ENCODE measurements at places on chromosomes 3 and 15.

- DNase-seq: no peak
Observed at GRCh38 chr3:61562042-61562720, 810 bp downstream of the PTPRG start.

- no peak for DNase-seq
Observed at GRCh38 chr3:23172059-23172458, 31.1 kb upstream of the UBE2E2 start.

DNA sequence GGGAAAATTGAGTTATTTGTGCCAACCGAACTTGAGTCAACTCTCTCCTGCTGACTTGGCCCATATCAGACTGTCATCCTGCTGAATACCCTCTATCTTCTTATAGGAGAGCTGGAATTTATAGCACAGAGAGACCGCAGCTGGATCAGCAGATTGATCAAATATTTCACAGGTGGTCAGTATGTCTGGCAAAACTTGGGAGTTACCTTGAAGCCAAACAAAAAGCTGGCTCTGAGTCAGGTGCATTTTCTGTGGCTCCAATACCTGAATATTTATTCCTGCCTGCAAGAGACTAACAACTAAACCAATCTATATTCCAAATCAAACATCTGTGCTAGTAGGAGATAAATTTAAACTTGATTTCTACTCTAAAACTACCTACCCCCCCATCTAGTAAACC, 752.1 kb upstream of the ALCAM start:
- no peak for DNase-seq

GRCh38 chr3:131405411-131405810, 23.8 kb downstream of the NUDT16 start:
- no peak for DNase-seq

GRCh38 chr3:39671116-39671515, 138.3 kb upstream of the MYRIP start:
- no peak for DNase-seq

DNA sequence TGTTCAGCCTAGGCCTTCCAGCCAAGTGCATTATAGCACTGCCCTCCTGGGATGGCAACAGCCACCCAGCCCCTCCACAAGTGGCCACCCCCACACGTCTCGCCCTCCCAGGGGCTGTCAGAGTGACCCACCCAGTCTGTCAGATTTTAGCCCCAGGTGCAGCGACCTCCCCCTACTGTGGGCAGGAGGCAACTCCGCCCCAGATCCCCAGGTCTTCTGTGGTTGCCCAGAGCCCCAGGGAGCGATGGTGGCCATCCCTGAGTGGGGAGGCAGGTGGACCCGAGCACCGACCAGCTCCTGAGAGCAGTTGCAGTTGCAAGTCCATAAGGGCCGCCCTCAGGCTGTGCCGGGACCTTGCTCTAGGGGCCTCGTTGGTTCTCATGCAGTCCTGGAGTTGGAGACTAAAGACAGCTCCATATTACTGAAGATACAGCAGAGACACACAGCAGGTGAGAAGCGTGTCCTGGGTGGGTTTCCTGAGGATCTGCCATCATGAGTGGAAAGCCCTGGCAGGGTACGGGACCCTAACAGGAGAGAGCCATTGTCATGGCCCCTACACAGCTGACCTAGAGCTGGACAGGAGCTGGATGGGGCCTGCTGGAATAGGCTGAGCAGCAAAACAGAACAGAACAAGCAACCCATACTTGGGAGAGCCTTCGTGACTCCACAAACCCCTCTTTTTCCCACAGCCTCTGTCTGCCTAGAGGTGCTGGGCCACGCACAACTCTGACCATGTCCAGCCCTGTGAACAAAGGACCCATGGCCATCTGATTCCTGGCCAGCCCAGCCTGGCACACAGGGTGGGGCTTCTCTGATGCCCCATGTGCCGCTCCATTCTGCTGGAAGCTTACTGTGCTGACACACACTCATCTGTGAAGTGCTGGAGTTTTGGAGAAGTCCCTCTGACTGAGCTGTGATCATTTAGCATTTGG, 110.3 kb upstream of the ALDH1A3 start:
- DNase-seq: no peak

DNA sequence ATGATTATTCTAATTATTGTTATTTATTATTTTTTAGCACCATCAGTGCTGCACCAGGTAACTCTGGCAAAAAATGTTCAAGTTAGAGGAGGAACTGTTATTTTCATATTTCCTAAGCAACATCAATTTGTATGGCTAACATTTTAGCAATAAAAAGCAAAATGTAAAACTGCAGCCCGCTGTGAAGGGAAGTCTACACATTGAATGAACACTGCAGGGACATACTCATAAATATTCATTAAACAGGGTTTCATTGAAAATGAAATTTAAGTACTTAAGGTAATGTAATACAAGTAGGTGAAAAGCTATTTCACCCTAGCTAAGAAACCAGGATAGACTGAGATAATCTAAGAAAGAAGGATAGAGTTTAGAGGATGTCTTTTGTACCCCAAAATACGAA, 532.7 kb downstream of the NLGN1 start:
- no peak for DNase-seq

DNA sequence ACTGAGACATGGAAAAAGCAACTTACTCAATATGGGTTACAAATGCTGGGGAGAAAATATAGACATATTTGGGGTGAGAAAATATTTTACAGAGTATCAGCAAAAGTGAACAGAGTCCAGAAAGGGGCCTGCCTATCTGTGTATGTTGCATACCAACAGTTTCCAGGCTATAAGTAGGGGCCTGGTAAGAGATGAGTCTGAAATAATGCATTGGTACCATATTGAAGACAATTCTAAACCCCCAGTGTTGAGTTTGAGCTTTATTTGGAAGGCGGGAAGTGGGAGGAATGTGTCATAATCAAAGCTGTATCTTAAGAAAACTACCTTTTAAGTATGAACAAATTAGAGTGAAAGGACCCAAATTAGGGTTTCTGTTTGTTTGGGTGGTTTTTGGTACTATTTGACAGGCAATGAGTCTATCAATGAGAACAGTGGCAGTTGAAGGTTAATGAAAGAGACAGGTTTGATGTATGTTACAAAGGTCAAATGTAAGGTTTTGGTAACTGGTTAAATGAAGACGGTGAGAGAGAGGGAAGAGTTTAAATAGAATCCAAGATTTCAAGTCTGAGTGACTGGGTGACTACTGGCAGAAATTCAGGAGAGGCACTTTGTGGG, 106.3 kb upstream of the ZBED2 start:
- DNase-seq: no peak

DNA sequence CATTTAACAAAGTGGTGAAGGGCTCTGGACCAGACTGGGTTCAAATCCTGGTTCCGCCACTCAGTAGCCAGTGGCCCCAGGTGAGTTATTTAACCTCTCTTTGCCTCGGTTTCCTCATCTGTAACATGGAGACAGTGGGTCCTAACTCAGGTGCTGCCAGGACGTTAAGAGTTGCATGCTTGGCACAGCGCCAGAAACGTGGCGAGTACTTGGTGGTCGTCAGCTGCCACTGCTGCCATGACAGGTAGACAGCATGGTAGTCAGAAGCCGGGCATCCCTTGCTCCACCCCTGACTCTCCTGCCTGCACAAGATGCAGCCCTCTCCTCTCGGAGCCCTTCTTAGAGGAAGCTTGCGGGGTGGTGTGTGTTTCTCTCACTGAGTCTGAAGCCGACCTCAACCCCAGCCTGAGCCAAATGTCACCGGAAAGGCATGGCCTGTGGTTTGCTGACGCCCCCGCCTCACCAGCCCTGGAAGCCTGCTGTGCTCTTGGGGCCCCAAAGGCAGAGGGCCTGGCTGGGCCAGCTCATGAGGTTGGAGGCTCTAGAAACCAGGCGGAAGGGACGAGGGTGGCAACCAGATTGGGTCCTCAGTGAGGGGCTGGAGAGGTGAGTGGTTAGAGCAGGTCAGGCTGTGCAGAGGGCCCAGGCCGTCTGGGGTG, 160.8 kb upstream of the TLE3 start:
- no peak for DNase-seq

DNA sequence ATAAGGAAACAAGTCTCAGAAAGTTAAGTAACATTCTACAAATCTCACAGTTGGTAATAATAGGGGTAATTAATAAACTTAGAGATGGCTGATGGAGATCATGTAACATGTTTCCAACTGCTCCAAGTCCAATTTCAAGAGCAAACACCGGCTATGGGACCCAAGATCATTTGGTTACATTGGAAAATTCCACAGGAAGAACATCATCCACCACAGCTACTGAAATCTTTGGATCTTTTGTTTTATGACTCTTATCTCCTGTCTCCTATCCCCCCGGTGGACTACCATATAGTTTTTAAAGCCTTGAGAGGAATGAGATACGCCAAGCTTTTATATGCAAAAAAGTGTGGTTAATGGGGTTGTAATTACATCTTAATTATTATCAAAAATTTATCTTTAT, 216.1 kb downstream of the WNT5A start:
- no peak for DNase-seq

DNA sequence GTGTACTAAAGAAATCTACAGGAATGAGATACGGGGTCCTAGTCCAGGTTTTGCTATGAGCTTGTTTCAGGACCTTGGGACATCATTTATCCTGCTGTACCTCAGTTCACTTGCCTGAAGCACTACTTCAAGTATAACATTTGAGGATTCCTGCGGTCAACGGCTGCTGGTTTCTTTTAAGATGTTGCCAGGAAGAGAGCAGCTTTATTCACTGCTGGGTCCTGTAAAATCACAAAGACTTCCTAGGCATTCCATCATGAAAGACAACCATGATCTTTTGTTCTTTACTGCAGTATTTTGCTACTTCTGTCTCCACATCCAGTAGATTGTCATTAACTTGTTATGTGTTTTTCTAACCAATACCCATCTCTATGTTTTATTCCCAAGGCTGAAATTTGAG, 61.0 kb upstream of the PYDC2 start:
- no peak for DNase-seq

DNA sequence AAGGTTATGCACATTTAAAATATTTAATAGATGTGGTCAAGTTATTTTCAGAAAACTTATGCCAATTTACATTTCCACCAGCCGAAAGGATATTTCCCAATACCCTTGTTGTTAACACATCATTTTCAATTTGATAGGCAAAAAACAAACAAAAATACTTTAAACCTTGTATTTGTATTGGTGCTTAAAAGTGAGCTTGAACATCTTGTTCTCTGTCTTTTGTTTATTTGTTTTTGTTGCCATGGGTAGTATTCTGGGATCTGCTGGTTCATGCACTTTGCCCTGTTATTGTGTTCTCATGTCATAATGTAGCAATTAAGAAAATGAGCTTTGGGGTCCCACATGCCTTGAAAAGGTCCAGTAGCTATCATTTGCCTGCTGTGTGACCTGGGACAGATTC, 191.4 kb downstream of the LRTM1 start:
- DNase-seq: no peak

DNA sequence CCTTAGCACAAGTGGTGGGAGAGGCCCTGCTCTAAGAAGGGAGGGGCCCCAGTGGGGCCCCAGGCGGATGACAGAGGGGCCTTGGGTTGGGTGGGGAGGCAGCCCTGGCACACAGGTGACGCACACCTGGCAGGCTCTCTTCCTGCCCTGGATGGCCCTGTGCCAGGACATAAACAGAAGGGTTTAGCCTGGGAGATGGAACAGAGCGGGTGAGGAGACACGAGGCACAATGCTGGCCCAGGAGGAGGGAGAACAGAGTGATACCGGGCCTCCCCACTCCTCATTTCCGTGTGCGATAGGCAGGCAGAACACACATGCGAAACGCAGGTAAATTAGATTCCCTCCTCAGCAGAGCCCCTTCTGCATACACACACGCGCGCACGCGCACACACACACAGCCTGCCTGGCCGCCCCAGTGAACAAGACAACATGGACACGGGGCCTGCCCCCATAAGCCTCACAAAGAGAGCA, 39.8 kb downstream of the IDH2 start:
- DNase-seq: no peak

- no peak for DNase-seq
Observed at GRCh38 chr3:11547498-11547897, 96.2 kb downstream of the VGLL4 start.

DNA sequence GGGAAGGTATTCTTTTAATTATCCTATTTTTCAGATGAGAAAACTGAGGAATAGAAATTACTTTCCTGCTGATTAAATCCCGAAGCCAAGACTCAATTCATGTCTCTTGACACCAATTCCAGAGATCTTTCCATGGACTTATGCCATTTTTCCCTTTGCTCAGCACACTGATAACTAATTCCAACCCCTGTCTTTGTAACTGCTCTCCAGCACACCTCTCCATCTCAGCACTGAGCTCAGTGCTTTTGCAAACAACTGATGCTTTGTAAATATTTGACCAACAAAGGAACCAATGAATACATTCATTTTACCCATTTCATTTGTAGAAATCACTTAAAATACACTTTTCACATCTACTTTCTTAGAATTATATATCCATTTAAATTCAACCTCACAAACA, 249.1 kb downstream of the IL5RA start:
- no peak for DNase-seq

GRCh38 chr15:31027910-31028578, 36.6 kb upstream of the MTMR10 start:
- no peak for DNase-seq

All from cortex of kidney (tissue), 1 donor.